ENCODE measurements at places on chromosomes 3 and 15. TPM values are rescaled to one million over a fixed set of nuclear protein-coding genes. Genes with fewer than 3 reads are reported as not detected.

NR2E3 gene
- polyA plus RNA-seq: 0.80 TPM

ADGRG7 gene
- not detected for polyA plus RNA-seq

TRH gene
- polyA plus RNA-seq: 0.03 TPM

NR2F2 gene
- 0.14 TPM for polyA plus RNA-seq

SRGAP3 gene
- 7.1 TPM for polyA plus RNA-seq

STRC gene
- 0.57 TPM for polyA plus RNA-seq

CHDH gene
- 4.9 TPM for polyA plus RNA-seq

OIP5 gene
- 41.7 TPM for polyA plus RNA-seq

SPTBN5 gene
- polyA plus RNA-seq: 0.32 TPM

SLTM gene
- polyA plus RNA-seq: 43.9 TPM

MED12L gene
- 3.6 TPM for polyA plus RNA-seq

ZPLD1 gene
- not detected for polyA plus RNA-seq

PDE12 gene
- 13.1 TPM for polyA plus RNA-seq

ST8SIA2 gene
- 3.0 TPM for polyA plus RNA-seq

CPLX3 gene
- polyA plus RNA-seq: 0.27 TPM

Measured in H1 (cell line).